NCI-H460 (cell line): ENCODE measurements at places on chromosomes 3 and 15. TPM values are rescaled to one million over a fixed set of nuclear protein-coding genes. Genes with fewer than 3 reads are reported as not detected.

- no peak for DNase-seq
These were observed 29.2 kb downstream of the CADPS start for GRCh38 chr3:62845996-62846395.

GRCh38 chr3:25449857-25450256 lies 21.8 kb downstream of the RARB start:
- no peak for DNase-seq

NR2E3 gene
- 0.23 and 0.37 TPM in 2 replicates for total RNA-seq

DNA sequence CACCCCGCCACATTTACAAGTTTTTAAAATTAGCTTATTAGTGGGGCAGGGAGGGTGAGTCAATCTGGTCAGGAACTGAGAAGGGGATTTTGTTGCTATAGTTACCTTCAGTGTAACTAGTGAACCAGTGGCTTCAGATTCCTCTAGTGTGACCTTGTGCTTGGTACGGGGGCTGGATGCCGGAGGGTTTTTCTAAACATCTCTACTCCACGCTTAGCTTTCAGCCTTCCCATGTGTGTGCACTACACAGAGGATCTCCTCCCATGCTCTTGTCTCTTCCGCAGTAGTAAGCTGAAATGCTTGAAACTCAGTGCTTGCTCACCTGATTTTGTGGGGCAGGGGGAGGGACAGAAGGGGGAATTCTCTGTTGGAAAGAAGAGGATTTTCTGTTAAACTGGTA lies 67.9 kb upstream of the AKAP13 start:
- no peak for DNase-seq

- DNase-seq, result no peak
These were observed 91.7 kb upstream of the MBNL1 start for GRCh38 chr3:152176998-152177397.

DNAJC19 gene
- total RNA-seq, result 39.7 and 39.9 TPM in 2 replicates

GRCh38 chr3:47270526-47270925 lies 12.1 kb downstream of the KIF9 start:
- DNase-seq, result no peak

FBXW12 gene
- not detected in 2 replicates for total RNA-seq

ANKRD34C gene
- total RNA-seq, result not detected in 2 replicates

GRCh38 chr3:158717576-158717975 lies 14.7 kb downstream of the RARRES1 start:
- DNase-seq, result no peak

DNA sequence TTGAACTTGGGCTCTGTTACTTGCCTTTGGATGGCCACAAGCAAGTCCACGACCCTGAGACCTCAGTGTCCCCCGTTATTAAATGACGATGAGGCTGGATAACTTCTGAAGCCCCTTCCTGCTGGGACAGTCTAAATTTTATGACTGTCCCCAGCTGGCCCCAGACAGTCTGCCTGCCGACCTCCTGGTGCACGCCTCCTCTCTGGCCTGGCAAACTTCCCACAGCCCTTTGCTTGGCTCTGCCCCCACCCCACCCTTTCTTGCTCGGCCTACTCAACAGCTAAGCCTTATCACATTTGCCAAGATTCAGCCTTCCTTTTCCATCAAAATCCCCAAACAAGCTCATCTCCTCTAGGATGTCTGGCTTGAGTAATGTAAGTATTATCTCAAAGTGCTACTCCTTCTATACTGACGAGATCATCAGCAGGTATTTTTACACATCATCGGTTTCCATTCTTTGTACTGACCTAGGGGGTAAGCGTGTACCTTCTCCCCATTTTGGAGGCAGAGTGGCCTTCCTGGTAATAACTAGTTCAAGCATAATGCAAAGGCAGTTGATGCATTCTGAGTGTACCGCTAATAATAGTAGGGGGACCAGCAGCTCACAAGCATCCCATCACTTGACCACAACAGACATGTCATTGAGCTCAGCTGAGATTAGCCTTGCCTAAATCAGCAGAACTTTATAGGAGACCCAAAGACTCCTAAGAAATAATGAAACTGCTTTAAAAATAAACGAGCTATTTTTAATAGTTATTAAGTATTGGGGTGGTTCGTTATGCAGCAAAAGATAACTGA lies 120.8 kb upstream of the HACD2 start:
- no peak for DNase-seq

GRCh38 chr15:31502541-31503229 lies 176.1 kb downstream of the KLF13 start:
- DNase-seq, result no peak

DNA sequence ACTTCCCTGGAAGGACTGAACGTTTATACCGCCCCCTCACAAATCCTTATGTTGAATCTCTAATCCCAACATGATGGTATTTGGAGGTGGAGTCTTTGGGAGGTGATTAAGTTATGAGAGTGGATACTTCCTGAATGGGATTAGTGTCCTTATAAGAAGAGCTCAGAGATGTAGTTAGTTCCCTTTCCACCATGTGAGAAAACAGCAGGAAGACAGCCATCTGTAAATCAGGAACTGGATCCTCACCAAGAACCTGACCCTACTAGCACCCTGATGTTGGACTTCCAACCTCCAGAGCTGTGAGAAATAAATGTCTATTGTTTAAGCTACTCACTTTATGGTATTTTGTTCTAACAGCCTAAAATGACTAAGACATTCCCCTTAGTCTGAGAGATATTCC lies 33.3 kb upstream of the SACM1L start:
- DNase-seq, result no peak

GRCh38 chr3:46293991-46294833 lies 52.0 kb downstream of the CCR3 start:
- no peak for DNase-seq

- DNase-seq, result no peak
These were observed 542.2 kb downstream of the FOXP1 start for GRCh38 chr3:71041371-71041770.

DNA sequence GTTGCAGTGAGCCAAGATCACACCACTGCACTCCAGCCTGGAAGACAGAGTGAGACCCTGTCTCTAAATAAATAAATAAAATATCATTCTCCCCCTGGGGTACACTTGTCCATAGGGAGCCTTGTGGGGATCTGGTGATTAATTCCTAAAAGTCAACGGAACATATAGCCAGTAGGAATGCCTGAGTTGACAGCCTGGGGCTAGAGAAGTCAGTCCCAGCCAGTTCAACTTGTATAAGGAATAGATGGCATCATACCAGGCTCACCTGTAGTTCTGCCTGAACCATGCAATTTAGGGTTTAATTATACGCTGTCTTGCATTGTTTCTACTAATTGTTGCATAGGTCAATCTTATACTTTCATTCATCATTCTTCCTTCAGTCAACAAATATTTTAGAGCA lies 5.9 kb upstream of the BOC start:
- no peak for DNase-seq

DNA sequence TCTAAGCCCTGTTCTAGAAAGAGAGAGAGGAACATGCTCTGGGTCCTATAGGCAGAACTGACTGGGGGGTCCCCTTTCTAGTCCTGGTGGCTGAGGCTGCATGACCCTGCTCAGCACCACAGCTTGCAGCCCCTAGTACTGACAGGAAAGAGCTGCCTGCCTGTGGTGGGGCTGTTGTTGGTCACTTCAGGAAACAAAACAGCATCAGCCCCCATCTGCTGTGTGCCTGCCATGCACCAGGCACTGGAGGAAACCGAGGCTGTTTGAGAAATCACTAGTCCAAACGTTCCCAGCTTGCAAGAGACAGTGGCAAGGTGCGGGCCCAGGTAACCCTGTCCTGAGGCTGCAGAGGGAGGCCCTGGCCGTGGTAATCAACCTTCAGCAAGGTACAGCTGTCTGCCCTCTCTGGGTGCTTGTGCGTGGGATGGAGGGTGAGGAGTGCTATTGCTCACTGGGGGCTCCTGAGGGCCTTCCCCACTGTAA lies 90.6 kb downstream of the IQSEC1 start:
- no peak for DNase-seq

GRCh38 chr3:112639455-112640225 lies 1.3 kb downstream of the CCDC80 start:
- DNase-seq, result no peak

DNA sequence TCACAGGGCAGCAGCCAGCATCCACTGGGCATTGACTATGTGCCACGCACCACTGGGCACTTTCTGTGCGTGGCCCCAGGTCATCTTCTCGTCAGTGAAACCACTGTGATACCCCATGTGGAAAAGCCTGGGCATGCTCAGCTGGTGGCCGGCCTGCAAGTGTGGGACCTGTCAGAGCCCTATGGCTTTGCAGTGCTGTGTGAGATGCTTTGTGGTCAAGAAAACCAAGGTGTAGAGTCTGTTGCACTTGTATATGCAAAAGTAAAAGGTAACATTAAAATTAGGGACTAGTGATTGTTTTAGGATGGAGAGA lies 69.5 kb downstream of the PGPEP1L start:
- DNase-seq, result no peak

HACD3 gene
- total RNA-seq, result 93.8 and 108 TPM in 2 replicates
